ENCODE measurements at places on chromosomes 4 and X.

DNA sequence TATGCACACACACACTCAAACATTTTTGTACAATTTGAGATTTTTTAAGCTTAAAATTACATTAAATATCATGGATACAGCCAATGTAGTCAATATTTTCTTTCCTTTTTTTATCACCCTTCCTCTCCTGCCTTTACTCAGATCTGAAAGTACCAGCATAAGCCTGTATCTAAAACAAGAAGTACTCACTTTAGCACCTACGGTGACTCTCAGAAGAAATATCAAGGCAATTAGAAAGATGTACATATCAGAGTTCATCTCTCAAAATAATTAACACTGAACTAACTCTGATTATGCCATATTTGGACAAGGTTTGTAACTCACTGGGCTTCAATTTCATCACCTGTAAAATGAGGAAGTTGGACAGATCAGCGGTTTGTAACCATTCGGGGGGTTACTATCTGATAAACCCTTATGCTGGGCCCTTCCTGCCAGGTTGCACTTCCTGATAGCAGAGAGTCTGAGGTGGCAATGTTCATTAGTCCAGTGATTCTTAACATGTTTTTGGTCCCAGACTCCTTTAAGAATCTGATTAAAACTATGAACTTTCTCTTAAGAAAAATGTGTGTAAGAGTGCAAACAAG, 5.7 kb upstream of the GPR174 start:
- no peak for DNase-seq

- no peak for DNase-seq
Observed at GRCh38 chr4:75343333-75343732, 170.9 kb downstream of the RCHY1 start.

- DNase-seq: no peak
Observed at GRCh38 chr4:653080-653821, 20.8 kb downstream of the ATP5ME start.

GRCh38 chrX:140572724-140573123, 67.9 kb upstream of the SOX3 start:
- DNase-seq: no peak

GRCh38 chrX:50168241-50168687, 32.5 kb downstream of the AKAP4 start:
- no peak for DNase-seq

DNA sequence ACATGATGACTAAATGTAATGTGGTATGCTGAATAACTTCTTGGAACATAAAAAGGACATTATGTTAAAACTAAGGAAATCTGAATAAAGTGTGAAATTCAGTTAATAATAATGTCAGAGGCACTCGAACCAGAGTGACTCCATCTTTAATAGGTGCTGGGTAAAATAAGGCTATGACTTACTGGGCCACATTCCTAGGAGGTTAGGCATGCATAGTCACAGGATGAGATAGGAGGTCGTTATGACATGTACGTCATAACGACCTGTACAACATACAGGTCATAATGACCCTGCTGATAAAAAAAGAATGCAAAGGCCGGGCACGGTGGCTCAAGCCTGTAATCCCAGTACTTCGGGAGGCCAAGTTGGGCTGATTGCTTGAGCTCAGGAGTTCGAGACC, 28.9 kb upstream of the OPHN1 start:
- no peak for DNase-seq

- no peak for DNase-seq
Observed at GRCh38 chr4:100146756-100147155, 43.5 kb downstream of the DDIT4L start.

DNA sequence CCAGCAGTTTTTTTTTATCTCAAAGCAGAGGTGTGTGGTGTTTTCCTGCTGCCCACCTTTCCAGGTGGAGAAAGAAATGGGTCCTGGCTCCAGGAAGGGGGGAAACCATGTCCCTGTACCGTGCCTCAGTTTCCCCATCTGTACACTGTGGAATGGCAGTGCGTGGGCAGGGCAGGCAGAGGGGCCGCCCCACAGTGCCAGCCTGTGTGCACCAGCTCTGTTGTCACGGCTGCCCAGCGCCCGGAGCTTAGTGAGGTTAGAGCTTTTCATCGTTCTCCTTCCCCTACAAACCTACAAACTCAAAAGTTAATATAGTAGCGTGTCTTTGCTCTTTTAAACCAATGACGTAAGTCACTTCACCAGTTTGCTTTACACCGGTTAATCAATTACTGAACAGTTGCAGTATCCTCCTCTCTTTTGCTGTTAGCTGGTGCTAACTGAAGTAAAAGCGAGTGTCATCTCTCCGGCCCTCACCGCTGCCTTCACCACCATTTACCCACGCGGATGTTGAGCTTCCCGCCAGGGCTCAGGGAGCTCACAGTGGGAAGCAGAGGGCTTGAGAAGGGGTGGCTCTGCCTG, 114.8 kb upstream of the ADRA2C start:
- DNase-seq: no peak

- DNase-seq: no peak
Observed at GRCh38 chrX:65203545-65203944, 227.3 kb upstream of the ZC4H2 start.

GRCh38 chr4:1993169-1993516, 15.6 kb downstream of the NELFA start:
- DNase-seq: no peak

- DNase-seq: no peak
Observed at GRCh38 chr4:85774000-85774399, 299.1 kb downstream of the ARHGAP24 start.

DNA sequence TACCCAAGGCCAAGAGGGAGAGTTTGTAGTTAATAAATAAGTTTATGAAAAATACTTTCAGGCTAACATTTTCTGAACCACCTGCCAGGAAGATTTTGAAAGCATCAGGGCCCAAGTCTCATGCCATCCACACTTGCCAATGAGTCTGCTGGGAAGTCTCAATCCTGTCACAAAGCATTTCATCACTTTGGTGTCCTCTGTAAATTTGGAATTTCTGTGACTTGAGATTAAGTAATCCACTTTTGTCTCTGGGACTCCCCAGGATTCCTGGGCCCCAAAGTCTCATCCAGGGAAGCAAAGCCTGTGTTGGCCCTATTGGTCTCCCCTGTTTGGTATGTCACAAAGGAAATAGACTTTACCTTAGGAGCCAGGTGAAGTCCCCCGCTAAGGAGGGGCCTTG, 99.2 kb upstream of the GPC4 start:
- DNase-seq: no peak

All from D721Med (cell line).